Stimulated activated CD4-positive, alpha-beta T cell treated with anti-CD3 and anti-CD28 coated beads, Interleukin-4, amount 100 ng/mL, for 24 hours (primary cell): ENCODE measurements at places on chromosomes 2 and 18.

DNA sequence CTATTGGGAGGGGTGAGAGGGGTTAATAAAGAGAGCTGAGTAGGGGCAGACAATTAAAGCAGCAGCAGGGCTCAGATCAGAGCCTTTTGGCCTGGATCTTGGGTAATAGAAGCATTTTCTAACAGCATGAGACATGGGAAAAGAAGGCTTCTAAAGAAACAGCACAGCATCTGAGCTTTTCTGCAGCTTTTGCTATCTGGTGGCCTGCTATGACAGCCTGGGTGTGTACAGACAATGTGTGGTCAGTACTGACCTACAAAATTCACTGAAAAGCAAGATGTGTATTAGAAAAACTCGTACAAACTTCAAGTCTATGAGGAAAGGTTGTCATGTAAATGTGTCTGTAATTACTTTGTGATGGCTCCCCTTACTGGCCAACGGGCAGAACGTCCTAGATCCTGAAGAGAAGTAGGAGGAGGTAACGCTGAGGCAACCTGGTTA, 95.6 kb downstream of the GALNT3 start:
- DNase-seq = no peak

DNA sequence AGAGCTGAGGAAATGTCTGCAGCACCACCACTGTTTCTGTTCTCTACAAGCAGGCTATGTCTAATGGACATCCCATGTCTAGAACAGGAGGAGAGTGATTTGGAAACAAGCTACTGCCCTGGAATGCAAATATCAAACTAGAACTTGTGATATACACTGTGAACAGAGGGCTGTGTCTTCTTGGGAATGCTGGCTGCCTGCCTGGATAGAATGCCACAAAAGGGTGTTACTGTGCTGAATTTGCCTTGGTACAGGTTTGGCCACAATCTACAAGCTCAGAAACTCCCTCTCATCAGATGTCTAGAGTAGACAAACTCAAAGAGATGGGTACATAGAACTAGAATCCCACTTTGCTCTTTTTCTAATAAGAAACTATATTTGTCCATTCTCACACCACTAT, 170.5 kb downstream of the NYAP2 start:
- DNase-seq = no peak

DNA sequence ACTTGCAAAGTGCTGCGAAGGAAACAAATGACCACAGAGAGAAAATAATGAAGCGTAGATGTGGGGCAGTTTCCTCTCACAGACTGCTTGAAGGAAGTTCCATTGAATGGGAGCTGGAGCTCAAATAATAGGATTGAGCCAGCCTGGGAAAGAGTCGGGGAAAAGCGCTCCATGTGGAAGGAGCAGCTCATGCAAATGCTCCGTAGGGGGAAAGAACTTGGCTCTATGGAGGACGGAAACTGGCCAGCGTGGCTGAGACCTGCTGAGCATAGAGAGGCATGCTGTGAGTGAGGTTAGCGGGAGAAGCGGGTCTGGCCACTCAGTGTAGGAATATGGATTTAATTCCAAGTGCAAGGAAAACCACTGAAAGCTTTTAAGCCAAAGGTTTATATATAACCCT, 28.6 kb upstream of the VIT start:
- DNase-seq = no peak

DNA sequence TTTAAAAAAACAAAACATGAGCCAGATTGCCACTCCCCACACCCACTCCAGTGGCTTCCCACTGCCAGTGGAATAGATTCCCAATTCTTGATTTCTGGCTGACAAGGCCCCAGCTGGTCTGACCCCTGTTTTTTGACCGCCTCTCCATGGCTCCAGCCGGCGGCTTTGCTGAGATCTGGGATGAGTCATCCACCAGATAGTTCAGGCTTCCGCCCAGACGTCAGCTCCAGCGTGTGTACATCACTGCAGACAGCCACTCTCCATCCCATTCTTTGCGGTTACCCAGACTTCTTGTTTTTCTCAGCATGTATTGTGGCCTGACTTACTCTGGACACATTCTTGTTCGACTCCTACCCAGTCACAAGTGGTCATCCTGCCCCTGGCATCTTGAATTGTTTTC, 227.9 kb downstream of the GBX2 start:
- DNase-seq = no peak

DNA sequence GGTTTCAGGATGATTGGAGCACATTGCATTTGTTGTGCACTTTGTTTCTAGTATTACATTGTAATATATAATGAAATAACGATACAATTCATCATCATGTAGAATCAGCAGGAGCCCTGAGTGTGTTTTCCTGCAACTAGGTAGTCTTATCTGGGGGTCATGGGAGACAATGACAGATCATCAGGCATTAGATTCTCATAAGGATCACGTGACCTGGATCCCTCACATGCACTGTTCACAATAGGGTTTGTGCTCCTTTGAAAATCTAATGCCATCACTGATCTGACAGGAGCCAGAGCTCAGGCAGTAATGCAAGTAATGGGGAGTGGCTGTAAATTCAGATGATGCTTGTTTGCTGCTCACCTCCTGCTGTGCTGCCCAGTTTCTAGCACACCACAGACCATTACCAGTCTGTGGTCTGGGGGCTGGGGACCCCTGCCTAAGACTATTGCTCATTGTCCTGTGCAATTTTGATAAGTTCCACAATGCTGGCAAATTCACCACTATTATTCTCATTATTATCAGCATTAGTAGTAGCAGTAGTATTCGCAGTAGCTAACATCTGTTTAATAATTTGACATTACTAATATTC, 428.7 kb upstream of the TNP1 start:
- DNase-seq = no peak

DNA sequence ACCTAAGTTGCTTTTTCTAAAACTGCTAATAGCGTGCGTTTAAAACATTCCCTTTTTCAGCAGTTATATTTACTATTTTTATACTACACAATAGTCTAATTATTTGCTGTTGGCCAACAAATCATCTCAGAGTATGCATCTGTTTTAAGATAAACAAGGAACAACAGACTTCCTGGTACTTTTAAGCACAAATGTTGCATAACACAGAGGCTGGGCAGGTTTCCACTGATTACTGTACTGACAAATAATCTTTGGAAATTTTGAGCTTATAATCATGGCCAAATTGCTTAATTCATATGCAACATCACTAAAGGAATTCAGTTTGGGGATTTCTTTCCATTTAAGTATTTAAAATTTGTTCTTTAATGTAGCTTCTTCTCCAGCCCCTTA, 737.4 kb upstream of the SALL3 start:
- DNase-seq = no peak
